M059J (cell line): ENCODE measurements at places on chromosomes 2 and 18.

DNA sequence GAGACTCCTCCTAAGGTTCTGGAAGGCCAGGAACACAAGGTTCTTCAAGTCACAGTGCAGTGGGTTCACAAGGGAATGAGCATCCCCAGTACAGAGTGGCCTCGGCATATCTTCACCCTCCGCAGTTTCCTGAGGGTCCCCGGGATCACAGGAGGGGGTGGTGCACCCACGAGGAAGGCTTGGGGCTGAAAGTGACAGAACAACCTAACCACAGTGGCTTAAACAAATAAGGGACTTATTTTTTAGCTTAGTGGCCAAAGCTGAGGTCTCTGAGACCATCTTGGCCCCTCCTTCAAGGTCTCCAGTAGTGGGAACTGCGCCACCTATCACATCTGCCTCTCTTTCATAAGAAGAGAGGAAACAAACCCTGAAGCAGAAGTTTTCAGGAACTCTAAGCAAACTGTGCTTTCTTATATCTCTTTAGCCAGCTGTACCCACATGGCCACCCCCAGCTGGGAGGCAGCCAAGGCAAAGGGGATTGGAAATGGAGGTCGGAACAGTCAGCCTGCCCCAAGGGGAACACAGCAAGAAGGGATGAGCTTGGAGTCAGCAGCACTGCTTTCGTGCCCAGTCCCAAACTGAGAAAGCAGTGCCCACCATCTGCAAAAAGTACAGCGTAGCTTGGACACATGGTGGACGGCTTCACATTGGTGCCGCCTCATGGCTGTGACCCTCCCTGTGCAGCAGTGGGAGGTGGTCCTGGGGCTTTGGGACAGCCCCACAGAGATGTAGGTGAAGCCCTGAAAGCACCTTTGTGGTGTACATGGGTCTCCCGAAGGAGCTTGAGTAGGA is 260.0 kb upstream of the ID2 start:
- DNase-seq = no peak

DNA sequence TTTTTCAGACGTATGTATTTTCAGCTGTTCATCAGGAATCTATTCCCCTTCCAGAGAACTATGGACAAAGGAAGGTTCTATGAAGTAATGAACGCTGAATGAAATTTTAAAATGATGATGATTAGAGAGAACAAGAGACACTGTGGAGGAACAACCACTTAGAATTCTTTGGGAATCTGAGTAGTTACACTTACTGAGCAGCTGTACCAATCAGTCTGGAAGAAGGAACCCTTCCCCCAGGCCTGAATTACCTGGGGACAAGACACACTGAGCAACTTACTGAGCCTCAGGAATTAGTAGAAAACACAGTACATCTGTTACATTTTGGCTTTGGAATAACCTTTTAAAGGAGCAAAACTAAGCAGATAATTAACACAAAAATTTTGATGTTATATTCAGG is 1.9 kb downstream of the MSTN start:
- no peak for DNase-seq

DNA sequence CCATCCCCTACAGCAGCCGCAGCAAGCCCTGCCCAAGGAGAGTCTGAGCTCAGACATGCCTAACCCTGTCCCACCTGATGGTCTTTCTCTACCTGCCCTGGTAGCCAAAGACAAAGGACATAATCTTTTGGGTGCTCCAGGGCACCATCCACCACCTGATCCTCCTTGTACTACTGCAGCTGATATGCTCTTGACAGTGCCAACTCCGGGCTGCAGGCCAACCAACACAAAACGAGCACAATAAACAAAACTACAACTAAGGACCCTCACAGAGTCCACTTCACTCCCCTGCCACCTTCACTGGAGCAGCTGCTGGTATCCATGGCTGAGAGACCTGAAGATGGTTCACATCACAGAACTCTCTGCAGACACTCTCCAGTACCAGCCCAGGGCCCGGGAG is 106.3 kb downstream of the GRB14 start:
- no peak for DNase-seq

DNA sequence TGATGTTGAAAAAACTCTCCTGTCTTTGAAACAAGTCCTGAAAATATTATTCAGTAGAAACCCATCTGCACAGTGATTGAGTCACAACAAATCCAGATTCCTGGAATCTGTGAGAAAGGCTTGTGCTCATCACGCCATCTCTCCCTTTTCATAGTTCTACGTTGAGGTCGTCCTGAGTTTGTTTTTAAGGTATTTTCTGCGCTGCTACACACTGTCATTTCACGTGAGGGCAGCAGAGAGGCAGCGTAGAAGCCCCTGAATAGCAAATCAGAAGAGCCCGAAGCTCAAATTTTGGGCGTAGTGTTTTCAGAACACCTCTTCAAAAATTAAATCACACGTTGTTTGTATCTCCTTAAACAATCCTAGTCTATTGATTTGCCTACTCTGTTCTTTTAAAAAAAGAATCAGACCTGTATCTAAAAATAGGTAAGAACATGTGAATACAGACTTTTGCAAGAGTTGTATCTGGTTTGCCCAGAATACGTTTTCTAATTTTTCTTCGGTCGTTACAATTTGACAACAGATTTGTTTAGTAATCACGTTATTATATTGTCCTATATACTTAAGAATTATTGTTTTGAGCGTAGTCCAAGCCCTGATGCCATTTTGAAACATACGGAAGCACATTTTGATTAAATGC is 61.6 kb upstream of the SLC38A11 start:
- DNase-seq = peak; percentile 63

- no peak for DNase-seq
Observed at GRCh38 chr2:238682536-238682935, 165.3 kb upstream of the TWIST2 start.

DNA sequence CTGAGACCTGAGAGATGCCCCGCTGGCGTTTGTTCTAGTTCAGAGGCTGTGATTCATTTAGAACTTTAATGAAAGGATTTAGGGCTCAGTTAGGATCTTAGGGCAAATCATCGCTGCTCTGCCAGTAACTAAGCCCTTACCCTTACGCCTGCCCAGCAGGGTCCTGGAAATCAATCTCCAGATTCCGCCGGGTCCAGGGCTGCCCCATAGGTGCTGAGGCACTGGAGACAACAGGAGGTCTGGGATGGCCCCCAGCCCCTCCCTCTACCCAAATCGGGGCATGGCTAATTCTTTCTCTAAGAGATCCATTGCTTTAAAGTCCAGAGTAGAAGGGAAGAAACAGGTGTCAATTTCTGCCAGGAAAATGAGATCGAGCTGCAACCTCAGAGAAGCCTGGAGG is 83.1 kb downstream of the SDC1 start:
- no peak for DNase-seq

- no peak for DNase-seq
Observed at GRCh38 chr2:137202318-137202717, 437.0 kb downstream of the THSD7B start.
